Esophagus muscularis mucosa (tissue), 4 donors: ENCODE measurements at places on chromosomes 13 and 19. TPM values are rescaled to one million over a fixed set of nuclear protein-coding genes. Genes with fewer than 3 reads are reported as not detected.

DNA sequence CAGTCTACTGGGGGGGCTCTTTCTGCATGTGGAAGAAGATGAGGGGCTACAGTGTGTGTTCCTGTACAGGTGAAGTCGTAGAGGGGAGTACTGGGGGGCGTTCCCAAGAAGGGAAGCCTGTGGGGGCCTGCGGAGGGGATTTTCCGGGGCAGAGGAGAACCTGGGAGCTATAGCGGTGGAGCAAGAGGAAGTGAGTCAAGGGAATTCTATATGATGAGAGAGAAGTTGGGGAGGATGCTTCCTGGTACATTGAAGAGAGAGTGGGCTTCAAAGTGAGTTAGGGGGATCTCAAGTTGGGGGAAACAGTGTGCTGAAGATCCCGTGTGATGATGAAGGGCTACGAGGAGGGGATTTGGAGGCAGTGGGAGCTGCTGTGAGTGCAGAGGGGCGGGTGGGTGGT lies 1.9 kb upstream of the CACNG8 start:
- DNase-seq: no peak

The SCN1B gene
- total RNA-seq: 12.8 TPM

The MYO9B gene
- 73.3 TPM for total RNA-seq

DNA sequence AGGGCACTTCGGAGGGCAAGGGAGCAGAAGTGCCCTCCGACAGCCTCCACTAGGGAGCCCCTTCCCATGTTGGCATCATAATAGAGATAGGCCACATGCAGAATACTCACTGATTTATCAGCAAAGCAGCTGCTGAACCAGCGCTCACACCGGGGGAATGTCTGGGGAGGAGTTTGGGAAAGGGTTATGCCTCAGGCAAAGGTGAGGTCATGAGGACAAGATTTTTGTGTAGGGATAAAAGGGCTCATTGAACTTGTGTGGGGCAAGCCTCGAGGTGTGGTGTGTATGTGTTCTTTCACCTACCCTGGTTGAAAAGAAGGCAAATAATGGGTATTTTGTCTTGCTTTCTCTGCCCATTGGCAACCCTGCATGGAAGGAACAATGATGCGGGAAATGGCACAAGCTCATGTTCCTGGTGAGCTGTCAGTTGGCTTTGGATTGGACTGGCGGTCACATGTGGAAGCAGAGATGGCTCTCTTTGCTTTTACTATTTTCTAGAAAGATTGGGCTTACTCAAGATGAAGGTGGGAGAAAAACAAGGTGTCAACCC lies 39.1 kb upstream of the SLC7A9 start:
- no peak for DNase-seq

- DNase-seq: no peak
Measured at GRCh38 chr19:51468545-51468920, 9.8 kb upstream of the CEACAM18 start.
